ENCODE measurements at places on chromosomes 6 and 20. TPM values are rescaled to one million over a fixed set of nuclear protein-coding genes. Genes with fewer than 3 reads are reported as not detected.

- DNase-seq, result peak; percentile 9
Observed at GRCh38 chr6:153790048-153790447, 249.0 kb upstream of the OPRM1 start.

DNA sequence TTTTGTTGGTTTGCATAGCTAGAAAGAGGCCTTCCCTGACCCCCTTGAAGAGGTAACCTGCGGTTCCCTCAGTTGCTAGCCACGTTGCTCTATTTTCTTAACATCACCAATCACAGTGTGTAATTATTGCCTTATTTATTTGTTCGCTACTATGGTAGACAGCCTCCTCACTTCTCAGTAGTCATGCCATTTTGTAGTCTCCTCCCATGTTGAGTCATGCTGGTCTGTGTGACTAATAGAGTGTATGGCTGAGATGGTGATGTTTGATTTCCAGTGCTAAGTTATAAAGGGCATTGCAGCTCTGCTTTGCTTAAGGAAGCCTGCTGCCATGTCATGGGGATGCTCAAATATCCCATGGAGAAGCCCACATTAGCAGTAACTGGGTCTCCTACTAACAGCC, 236.6 kb upstream of the CHD6 start:
- DNase-seq, result peak; percentile 0

GRCh38 chr6:40476673-40477072, 110.5 kb downstream of the LRFN2 start:
- DNase-seq, result no peak

DNA sequence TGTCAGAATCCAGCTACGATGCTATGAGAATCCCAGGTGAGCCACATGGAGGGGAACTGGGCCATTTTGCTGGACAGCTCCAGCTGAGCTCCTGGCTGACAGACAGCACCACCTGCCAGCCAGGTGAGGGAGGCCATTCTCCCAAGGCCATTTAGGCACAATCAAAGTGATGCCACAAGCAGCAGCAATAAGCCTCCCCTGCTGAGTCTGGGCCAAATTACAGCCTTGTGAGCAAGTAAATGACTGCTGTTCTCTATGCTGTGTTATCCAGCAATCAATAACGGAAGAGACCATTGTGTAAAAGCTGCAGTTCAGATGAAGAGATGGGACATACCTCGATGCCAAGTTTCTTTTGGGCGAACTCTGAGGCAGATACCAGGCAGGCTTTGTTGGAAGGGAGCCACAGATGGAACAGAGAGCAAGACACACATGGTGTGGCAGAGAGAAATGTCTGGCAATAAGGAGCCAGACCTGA, 14.0 kb upstream of the SCGN start:
- DNase-seq, result no peak

GRCh38 chr6:17965397-17965796, 22.0 kb downstream of the KIF13A start:
- DNase-seq, result peak; percentile 64

HLA-DPB1 gene
- total RNA-seq, result 4.8 TPM

Data from HFFc6 (cell line).